ENCODE measurements at places on chromosomes 1 and 21.

- no peak for DNase-seq
Observed at GRCh38 chr1:229028987-229029878, 241.7 kb upstream of the RAB4A start.

GRCh38 chr1:93853940-93854339, 25.1 kb downstream of the DNTTIP2 start:
- DNase-seq, result no peak

GRCh38 chr1:184157394-184157742, 105.8 kb downstream of the TSEN15 start:
- no peak for DNase-seq

DNA sequence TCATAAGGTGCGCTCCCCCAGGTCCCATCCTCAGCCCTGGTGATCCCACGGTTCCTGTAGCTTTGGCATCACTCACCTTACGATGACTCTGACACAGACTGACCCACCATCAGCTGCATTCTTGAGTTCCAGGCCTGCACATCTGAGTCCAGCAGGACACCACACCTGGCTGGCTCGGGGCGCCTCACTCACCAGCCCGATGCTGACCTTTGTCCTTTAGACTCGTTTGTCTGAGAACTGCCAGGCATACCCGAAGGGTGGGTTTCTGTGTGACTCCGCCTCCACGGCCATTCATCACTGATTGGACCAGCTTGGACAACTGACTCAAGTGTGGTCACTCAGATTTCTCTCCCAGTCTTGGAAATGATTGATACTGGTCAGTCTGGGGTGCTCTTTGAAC, 129.4 kb upstream of the CSF3R start:
- DNase-seq, result no peak

- DNase-seq, result no peak
Observed at GRCh38 chr1:77639056-77639455, 43.4 kb downstream of the ZZZ3 start.

- DNase-seq, result no peak
Observed at GRCh38 chr1:113946678-113947387, 17.7 kb downstream of the HIPK1 start.

DNA sequence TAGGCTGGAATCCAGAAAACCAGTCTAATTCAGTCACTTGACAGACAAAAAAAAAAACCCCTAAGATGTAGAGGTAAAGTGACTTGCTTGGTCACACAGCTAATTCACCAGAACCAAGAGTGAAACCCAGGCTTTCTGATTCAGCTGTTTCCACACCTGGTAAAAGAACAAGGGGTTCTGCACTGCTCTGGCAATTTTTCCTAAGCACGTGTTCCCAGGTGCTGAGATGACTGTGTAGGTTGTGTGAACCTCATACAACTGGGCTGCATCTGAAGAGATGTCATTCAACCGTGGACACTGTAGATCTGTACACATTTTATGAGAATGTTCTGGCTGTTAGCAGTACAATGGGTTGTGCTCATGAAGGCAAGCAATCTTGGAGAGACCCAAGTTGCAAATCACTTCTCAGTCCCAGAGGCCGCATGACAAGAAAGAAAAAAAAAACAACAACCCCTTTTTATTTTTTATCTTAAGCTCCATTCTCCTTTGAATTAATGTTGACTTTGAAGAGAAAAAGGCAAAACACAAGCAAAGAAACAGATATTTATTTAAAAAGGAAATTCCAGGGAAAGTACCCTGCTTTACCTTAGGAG, 95.4 kb downstream of the INTS7 start:
- peak; percentile 10 for DNase-seq

- DNase-seq, result peak; percentile 56
Observed at GRCh38 chr1:145997016-145997717, 788 bp upstream of the TXNIP start.

- no peak for DNase-seq
Observed at GRCh38 chr1:201036188-201036842, 12.8 kb upstream of the KIF21B start.

DNA sequence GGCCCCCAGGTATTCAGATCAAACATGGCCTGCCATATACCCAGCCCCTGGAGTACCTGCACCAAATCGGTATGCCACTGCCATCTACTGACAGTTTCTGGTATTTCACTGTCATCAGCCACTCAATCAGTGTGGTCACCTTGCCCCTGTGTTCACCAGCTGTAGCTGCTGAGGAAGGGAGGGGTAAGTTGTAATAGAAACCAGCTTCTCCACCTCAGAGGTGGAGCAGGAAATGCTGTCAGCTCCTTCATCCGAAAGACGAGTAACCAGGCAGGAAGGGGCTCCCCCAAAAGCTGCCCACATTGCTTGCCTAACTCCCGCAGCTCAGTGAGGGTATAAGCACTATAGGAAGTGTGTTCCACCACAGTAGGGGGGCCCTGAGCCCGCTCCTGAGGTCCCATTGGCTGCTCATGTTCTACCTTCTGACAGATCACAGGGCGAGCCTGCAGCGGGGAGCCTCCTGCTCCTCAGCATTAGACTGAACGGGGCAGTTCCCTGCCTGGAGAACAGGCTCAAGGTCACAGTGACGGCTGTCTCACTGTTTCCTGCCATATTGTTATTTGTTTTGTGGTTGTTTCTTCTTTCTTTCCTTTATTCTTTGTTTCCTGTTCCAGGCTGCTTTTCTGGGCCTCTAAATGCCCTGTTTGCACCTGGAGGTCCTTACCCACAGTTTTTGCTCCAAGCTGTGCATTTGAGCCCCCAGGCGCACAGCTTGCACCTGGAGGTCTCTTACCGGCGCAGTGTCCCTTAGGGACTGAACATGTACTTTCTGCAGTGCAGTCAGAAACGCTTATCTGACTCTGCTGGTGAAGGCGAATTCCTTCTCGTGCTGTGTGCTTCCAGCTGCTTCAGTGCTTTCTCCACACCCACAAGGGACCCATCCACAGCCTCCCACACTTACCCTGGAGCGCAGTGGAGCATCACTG, 1638.3 kb downstream of the MRPL39 start:
- DNase-seq, result peak; percentile 47

DNA sequence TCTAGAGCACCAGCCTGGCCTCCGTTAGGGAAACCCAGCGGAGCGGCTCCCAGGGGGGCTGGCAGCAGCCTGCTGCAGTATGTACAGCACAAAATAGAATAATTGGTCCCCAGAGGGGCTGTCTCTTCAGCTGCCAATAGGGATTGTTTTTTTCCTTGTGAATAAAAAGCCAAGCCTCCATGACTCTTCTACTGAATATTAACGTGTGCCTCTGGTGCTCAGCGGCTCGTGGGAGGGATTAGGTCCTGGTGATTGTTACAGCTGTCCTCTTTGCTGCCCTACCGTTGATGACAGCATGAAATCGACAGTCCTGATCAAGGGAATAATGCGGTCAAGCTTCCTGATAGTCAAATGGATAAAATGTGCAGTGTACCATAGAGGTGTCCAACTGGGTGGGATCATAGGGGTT, 190.7 kb upstream of the RUNX1 start:
- no peak for DNase-seq

GRCh38 chr1:180269645-180270529, 39.8 kb downstream of the LHX4 start:
- no peak for DNase-seq

DNA sequence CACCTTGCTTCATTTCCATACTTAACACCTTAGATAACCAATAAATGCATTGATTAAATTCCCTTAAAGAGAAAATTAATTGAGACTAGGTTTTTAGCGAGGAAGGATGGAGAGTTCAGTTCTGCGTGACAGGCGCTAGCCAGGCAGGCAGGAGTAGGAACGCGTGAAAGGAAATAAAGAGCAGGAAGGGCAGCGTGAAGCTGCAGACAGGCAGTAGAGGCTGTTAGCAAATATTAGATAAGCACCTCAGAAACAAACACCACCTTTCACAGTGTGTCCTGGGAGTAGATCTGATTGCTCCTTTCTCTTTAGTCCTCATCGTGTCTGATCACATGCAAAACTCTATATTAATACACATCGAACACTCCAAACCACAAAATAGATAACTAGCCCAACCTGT, 282.7 kb upstream of the ADGRL2 start:
- no peak for DNase-seq

DNA sequence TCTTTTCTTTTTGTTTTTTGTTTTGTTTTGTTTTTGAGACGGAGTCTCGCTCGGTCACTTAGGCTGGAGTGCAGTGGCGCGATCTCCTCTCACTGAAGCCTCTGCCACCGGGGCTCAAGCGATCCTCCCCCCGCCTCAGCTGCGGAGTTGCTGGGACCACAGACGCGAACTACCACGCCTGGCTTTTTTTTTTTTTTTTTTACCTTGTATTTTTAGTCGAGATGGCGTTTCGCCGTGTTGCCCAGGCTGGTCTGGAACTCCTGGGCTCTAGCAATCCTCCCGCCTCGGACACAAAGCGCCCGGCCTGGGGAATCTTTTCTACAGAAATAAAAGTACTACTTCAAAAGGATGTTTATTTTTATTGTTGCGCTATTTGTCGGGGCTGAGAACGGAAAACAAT, 1.1 kb upstream of the SETDB1 start:
- DNase-seq, result peak; percentile 5

DNA sequence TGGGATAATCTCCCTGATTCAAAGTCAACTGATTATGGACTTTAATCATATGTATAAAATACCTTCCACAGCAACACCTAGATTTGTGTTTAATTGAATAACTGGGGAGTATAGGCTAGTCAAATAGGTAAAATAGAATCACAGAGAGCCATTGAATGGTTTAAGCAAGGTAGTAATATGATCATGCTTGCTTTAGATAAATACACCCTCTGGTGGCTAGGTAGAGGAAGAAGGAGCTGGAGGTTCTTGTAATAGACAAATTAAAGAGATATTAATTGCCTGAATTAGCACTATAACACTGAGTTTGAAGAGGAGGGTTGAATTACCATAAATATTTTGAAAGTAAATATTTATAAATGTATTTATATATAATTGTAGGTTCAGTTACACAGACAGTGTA, 40.3 kb downstream of the DIRAS3 start:
- no peak for DNase-seq

- no peak for DNase-seq
Observed at GRCh38 chr1:182235952-182236650, 155.5 kb downstream of the GLUL start.
